Naive thymus-derived CD8-positive, alpha-beta T cell (primary cell): ENCODE measurements at places on chromosomes 11 and 22.

DNA sequence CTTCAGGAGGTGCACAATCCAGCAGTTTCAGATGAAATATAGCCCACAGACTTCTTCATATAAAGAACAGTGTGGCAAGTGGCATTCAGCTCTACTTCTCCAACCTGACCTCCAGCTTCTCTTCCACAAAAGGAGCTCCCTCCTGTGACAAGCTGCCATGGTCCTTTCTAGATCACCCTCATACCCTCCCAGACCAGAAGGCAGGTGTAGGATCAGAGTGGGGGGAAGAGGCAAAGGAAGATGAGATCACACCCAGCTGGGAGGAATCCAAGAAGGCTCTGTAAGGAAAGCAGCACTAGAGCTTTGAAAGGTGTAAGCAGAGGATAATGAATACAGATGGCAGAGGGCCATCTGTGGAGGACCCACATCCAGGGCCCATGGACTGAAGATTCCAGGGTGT lies 7.6 kb downstream of the CLPB start:
- no peak for DNase-seq

DNA sequence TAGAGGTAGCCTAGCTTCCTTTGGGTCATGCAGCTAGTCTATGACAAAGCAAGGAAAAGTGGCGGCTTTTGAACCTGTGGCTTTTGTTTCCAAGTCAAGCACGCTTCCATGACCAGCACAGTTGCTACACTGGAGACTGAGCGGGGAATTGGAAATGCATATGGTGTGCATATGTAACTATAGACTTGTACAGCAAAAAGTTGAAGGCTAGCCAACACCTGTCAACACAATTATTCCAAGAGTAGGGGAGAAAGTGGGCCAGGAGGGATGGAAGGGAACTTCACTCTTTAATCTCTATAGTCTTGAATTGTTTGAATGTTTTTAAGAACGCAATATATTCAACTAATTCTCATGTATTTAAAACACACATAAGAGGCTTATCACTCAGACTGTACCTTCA lies 218.5 kb upstream of the CADM1 start:
- no peak for DNase-seq

GRCh38 chr11:112182867-112183266 lies 7.6 kb downstream of the BCO2 start:
- no peak for DNase-seq

DNA sequence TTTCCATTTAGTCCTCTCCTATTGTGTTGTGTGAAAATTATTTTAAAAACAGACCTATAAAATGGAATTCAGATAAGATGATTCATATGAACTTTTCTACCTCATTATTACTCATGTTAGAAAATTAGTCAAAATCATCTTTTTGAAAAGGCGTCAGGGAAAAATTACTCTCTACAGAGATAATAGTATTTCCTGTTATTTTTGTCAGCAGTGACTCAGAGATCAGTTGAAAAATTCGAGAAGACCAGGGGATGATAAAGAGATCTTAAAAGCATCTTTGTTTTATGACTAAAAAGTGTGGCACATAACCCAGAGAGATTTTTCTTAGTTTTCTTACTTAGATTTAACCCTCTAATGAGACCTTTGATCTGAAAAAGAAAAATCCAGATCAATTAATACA lies 157.9 kb upstream of the CARD18 start:
- DNase-seq, result no peak

DNA sequence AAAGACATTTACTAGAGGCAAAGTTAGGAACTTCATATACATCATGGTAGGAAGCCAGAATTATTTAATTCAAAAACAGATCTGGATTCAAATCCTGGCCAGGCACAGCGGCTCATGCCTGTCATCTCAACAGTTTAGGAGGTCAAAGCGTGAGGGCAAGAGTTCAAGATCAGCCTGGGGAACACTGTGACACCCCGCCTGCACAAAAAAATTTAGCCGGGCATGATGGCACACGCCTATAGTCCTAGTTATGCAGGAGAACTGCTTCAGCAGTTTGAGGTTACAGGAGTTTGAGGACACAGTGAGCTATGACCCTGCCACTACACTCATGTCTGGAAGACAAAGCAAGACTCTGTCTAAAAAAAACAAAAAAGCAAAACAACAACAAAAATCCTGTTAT lies 8.9 kb downstream of the MRTFA start:
- DNase-seq, result no peak

DNA sequence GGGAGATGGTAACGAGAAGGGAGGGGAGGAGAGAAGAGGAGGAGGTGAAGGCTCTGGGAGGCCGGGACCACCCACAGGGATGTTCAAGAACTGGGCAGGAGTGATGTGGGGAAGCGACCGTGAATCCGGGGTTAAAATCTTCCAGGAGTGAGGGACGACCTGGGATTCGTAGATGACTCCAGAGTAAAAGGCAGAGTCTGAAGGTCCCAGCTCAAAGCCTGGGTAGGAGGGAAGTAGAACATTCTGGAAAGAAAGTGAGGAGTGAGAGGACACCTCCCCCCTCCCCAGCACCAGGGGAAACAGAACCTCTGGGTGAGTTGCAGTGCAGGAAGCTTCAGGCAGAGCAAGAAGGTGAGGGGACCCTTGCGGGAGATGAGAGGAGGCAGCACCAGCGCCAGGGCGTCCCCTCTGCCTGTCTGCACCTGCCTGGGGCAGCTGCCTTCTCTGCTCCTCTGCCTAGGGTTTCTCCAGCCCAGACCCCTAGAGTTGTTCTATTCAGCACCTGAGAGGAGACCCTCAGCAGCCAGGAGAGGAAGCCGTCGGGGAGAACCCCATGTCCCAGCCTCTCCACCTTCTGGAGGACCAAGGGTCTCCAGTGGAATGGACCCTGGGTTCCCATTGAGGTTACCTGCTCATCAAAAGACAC lies 49.7 kb downstream of the LINC01488 start:
- DNase-seq, result no peak
